Astrocyte (in vitro differentiated cells and primary cell): ENCODE measurements at places on chromosomes 7 and 10. TPM values are rescaled to one million over a fixed set of nuclear protein-coding genes. Genes with fewer than 3 reads are reported as not detected.
A peak's percentile ranks its signal among the peaks of the same experiment; 100 is the strongest.

DNA sequence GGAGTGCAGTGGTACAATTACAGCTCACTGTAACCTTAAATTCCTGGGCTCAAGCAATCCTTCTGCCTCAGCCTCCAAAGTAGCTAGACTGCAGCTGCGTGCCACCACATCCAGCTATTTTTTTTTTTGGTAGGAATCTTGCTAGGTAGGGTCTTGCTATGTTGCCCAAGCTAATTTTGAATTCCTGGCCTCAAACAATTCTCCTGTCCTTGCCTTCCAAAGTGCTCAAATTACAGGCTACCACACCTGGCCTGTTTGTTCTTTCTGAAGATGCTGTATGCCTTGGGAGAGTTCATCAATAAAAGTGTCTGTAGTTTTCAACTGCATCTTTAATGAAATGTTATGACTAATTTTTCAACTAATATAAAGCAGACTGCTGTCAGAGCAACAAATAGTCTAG is 452 bp downstream of the SAMD9 start:
- no peak for DNase-seq

- DNase-seq: no peak
Measured at GRCh38 chr7:88628363-88629085, 131.0 kb upstream of the ZNF804B start.

DNA sequence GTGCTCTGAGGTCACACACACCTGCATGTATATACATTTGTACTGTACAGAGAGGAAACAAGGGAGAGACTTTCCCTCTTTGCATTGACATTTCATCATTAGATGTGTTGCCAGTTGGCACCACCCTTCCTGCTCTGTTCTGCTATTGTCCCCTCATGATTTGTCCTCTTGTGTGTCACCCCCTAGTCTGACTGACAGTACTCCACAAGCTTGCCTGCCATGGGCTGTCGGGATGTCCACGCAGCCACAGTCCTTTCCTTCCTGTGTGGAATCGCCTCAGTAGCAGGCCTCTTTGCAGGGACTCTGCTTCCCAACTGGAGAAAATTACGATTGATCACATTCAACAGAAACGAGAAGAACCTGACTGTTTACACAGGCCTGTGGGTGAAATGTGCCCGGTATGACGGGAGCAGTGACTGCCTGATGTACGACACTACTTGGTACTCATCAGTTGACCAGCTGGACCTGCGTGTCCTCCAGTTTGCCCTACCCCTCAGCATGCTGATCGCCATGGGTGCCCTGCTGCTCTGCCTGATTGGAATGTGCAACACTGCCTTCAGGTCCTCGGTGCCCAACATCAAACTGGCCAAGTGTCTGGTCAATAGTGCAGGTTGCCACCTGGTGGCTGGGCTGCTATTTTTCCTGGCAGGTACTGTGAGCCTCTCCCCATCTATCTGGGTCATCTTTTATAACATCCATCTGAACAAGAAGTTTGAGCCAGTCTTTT is 9.4 kb downstream of the CLDN12 start:
- DNase-seq: no peak

GRCh38 chr10:103765981-103766380 is 89.4 kb downstream of the SH3PXD2A start:
- no peak for DNase-seq

DNA sequence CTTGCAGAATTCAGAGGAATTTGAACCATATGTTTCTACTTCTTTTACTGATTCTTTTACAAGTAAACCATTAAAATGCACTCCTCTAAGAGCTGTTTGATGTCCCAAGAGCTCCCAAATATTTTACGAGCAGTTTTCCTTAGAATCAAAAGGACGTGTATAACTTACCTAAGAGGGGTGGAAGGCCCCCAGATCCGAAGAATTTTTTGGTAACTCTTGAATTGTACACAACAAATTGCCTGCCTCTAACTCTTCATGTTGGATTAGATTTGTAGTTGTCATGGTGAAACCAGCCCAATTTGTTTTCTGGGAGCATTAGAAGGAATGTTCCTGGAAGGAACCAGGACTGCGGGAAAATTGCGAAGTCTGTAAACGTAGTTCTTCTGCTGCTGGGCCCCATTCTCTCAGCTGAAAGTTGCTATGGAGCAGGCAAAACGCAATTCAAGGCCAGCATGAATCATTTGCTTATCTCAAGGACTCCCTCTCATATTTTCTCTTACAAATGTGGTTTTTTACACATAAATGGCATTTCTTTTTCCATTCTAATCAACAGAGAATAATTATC is 124.8 kb upstream of the TMEM72 start:
- peak; percentile 100 for DNase-seq

GRCh38 chr7:109967406-109967805 is 1123.5 kb upstream of the LRRN3 start:
- DNase-seq: no peak

- no peak for DNase-seq
Measured at GRCh38 chr10:59880971-59881510, 25.3 kb downstream of the CCDC6 start.

GRCh38 chr10:23319835-23320234 is 24.8 kb downstream of the C10orf67 start:
- no peak for DNase-seq

DNA sequence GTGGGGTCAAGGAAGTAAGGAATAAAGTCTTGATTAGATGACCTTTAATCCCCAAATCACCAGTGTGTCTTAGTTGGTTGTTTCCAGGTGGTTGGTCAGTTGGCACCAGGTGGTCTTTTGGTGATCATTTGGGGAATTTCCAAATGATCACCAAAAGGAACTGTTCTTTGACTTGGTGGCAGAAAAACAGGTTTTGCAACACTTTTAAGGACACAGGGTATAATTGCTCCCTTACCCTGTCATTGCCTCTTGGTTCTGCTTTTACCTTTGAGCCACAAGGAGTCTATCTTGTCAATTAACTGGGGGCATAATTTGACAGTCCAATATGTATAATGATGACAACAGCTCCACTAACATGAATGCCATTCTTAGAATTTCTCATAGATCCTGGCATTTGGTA is 104.2 kb downstream of the ADK start:
- no peak for DNase-seq

DNA sequence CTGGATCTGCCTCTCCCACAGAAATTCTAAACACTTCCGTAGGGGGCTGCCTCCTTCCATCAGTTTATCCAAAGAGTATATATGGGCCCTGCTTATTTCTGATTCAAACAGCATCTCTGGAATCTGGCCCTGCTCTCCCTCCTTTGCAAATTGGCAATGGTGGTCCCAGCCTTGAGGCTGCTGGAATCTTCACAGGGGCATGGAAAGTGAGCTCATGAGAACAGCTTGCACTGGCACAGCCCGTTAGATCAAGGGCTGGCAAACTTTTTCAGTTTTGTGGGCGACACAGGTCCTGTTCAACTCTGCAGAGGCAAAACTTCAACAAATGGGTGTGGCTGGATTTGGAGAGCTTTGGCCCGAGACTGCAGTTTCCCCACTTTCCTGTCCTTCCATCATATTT is 526.9 kb downstream of the KCNMA1 start:
- no peak for DNase-seq

GRCh38 chr7:68730964-68731363 is 867.3 kb upstream of the AUTS2 start:
- DNase-seq: no peak

DNA sequence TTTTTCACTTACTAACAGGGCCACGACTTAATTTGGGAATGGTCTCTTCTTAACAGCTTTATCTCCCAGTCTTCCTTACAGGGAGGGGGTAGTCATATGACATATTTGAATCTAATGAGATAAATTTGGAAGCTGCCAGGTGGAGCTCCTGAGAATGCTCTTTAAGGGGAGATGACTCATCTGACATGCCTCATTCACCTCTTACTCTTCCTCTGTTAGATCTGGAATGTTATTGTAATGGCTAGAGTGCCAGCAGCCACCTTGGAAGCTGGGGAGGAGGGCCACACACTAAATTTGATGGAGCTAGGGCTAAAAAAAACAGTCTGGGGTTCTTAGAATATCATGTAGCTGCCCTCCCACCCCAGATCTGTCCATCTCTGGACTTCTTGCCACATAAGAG is 22.7 kb downstream of the HECW1 start:
- peak; percentile 38 for DNase-seq

GRCh38 chr7:27619492-27619891 is 43.2 kb downstream of the HIBADH start:
- DNase-seq: no peak

DNA sequence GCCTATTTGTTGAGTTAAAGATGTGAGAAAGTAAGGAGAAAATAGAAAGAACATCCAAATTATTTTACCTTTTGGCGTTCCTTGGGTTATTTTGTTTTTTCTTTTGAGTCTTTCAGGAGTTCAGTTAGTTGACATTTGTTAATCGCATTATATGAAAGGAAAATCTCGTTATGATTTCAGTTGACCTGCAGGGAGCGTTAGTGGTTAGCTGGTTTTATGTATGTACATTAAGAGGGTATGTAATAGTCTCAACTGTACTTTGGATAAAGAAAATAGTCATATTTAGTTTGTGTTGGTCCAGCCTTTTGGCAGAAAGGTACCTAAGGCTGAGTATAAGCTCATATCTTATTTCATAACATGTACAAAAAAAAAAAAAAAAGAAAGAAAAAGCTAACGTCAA is 4.0 kb downstream of the BMPER start:
- no peak for DNase-seq

DNA sequence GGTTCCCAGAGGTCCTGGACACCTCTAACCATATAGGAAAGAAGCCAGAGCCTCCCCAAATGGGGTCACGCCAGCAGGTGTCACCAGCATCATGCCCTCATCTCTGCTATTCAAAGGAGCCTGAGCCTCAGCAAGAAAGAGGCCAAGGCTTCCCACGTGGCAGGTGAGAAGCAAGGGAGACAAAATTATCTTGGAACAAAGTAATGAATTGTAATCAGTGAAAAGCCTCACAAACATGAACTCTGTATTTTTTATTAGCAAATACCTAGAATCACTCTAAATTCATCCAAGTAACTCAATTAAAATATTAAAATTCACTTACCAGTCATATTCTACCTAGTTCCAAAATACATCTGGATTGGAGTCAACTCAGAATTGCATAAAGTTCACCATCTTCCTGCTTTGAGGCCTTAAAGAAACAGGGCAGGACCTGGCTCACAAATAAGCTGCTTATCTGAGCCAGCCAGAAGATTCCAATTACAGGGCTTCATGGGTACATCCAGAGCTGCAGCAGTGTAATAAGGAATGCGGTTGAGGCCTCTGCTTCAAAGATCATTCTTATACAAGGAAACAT is 68.7 kb downstream of the SGMS1 start:
- peak; percentile 55 for DNase-seq

GRCh38 chr7:141409801-141410329 is 141.3 kb upstream of the AGK start:
- no peak for DNase-seq

- no peak for DNase-seq
Measured at GRCh38 chr10:132263866-132264265, 43.9 kb downstream of the STK32C start.

DNA sequence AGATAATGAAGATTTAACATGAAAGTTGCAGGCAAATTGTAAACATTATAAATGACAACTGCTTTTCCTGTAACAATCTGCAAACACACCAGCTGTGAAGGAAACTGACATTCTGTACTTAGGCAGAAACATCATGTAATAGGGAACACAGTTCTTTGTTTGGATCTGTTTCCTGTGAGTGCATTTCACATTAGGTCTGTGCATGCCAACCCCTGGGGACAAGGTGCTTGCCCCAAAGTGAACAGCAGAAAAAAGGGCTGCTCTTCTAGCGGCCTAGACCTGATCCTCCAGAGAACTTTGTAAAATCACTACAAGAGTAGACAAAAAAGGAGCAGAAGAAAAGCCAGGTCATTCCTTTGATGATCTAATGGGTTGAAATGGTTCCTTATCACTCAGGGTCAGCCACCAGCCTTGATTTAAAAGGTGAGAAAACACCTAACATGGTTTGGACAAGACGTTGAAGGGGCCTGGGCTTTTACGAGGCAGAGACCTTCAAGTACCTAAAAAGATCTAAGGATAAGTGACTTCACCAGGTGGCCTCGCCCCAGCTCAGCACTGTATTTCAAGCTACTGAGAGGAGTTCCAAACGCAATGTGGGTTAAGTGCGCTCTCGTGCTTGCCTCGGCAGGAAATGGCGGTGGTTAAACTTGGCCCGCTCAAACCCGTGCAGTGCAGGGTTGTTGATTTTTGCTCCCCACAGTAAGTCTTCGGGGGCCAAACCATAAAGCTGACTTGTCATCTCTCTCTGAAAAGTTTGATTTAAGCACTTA is 249.7 kb downstream of the CREB5 start:
- no peak for DNase-seq

- DNase-seq: peak; percentile 39
Measured at GRCh38 chr7:106947244-106947728, 82.2 kb downstream of the PIK3CG start.

DNA sequence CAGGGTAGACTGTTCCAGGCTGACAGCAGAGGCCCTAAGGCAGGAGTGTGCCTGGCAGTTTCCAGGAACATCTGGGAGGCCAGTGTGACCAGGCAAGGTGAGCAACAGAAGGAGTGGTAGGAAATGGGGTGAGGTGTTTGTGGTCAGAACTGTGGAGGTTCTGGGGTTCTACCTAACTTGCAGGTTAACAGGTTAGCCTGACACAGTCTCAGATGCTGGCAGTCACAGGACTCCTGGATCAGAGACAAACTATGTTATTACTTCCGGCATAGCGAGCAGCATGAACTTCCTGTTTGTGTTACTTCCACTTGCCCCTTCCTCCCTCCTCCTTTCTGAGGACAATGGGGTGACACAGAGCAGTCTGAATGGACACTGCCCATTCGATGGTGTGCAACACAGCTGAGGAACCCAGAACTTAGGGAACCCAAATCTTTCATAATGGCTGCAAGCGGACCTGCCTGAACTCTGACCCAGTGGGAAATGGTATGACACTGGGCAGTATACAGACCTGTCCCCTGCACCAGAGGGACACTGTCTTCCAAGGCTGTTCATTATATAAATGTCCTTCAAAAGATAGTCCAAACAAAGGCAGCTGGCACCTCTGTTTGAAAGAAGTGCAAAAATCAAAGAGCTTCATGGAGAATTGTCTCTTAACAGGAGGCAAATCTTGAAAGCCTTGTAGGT is 3.9 kb upstream of the SAR1A start:
- no peak for DNase-seq

- DNase-seq: no peak
Measured at GRCh38 chr10:30373596-30374327, 24.7 kb upstream of the MTPAP start.

MRC1 gene
- total RNA-seq: 0.05 and 0.07 TPM in 2 replicates

SLC26A5 gene
- total RNA-seq: not detected in 2 replicates

CYP2C9 gene
- not detected in 2 replicates for total RNA-seq

CFAP43 gene
- 0.24 and 0.27 TPM in 2 replicates for total RNA-seq

GPR15LG gene
- total RNA-seq: not detected in 2 replicates

MYL10 gene
- total RNA-seq: 0.73 and 2.8 TPM in 2 replicates

AHCYL2 gene
- total RNA-seq: 13.3 and 14.7 TPM in 2 replicates

HSPA12A gene
- total RNA-seq: 7.9 and 11.1 TPM in 2 replicates

ABHD11 gene
- 9.3 and 10.8 TPM in 2 replicates for total RNA-seq
